Neural cell (in vitro differentiated cells): ENCODE measurements at places on chromosomes 12 and 14. TPM values are rescaled to one million over a fixed set of nuclear protein-coding genes. Genes with fewer than 3 reads are reported as not detected.

The FAM186B gene
- not detected in 2 replicates for polyA plus RNA-seq

The LRRC9 gene
- polyA plus RNA-seq: 0.40 and 1.3 TPM in 2 replicates

The SPX gene
- polyA plus RNA-seq: not detected in 2 replicates

The FBLN5 gene
- 0.78 and 1.5 TPM in 2 replicates for polyA plus RNA-seq

The AGAP2 gene
- 19.3 and 24.9 TPM in 2 replicates for polyA plus RNA-seq

The DIO2 gene
- 1.3 and 2.1 TPM in 2 replicates for polyA plus RNA-seq

The GUCY2C gene
- 0.06 TPM in 1 of 2 replicates, not detected in the other for polyA plus RNA-seq

The DPY19L2 gene
- 37.9 and 39.3 TPM in 2 replicates for polyA plus RNA-seq

The DBX2 gene
- polyA plus RNA-seq: 0.07 and 0.22 TPM in 2 replicates

The CMKLR1 gene
- 0.06 TPM in 1 of 2 replicates, not detected in the other for polyA plus RNA-seq

The RPS6KA5 gene
- 6.3 and 11.1 TPM in 2 replicates for polyA plus RNA-seq

The GPRC5D gene
- not detected in 2 replicates for polyA plus RNA-seq

The NELL2 gene
- polyA plus RNA-seq: 41.8 and 46.8 TPM in 2 replicates

The PPM1H gene
- 3.9 and 7.0 TPM in 2 replicates for polyA plus RNA-seq

The FAM181A gene
- polyA plus RNA-seq: 0.43 TPM in 1 of 2 replicates, not detected in the other

The GLT8D2 gene
- polyA plus RNA-seq: 8.3 and 8.7 TPM in 2 replicates

The POC1B gene
- polyA plus RNA-seq: 10.0 and 11.1 TPM in 2 replicates

The ASPG gene
- 0.16 and 1.4 TPM in 2 replicates for polyA plus RNA-seq

The GALNT4 gene
- polyA plus RNA-seq: 0.78 and 3.0 TPM in 2 replicates

The MTERF2 gene
- polyA plus RNA-seq: 47.8 and 49.0 TPM in 2 replicates

The SLC15A4 gene
- 34.7 and 52.2 TPM in 2 replicates for polyA plus RNA-seq

The PIP4P1 gene
- 77.2 and 85.3 TPM in 2 replicates for polyA plus RNA-seq

The CABP1 gene
- polyA plus RNA-seq: 0.44 and 0.71 TPM in 2 replicates

The MGST1 gene
- polyA plus RNA-seq: 3.7 TPM in 1 of 2 replicates, not detected in the other

The WNT1 gene
- polyA plus RNA-seq: not detected in 2 replicates

The IFNG-AS1 gene
- not detected in 2 replicates for polyA plus RNA-seq

The GARIN6 gene
- polyA plus RNA-seq: not detected in 2 replicates

The NUBPL gene
- polyA plus RNA-seq: 3.1 and 4.1 TPM in 2 replicates

The MIA2 gene
- polyA plus RNA-seq: 12.3 and 17.7 TPM in 2 replicates

The ETV6 gene
- 0.80 and 1.6 TPM in 2 replicates for polyA plus RNA-seq

The SOAT2 gene
- not detected in 2 replicates for polyA plus RNA-seq

The NAV3 gene
- polyA plus RNA-seq: 35.5 and 36.9 TPM in 2 replicates

The EPYC gene
- not detected in 2 replicates for polyA plus RNA-seq

The ESR2 gene
- 0.35 and 1.3 TPM in 2 replicates for polyA plus RNA-seq

The LALBA gene
- not detected in 2 replicates for polyA plus RNA-seq

The CRIP1 gene
- 0.58 and 0.82 TPM in 2 replicates for polyA plus RNA-seq

The PLEKHD1 gene
- polyA plus RNA-seq: 0.52 TPM in 1 of 2 replicates, not detected in the other

The RNASE3 gene
- polyA plus RNA-seq: not detected in 2 replicates

The GDF3 gene
- not detected in 2 replicates for polyA plus RNA-seq

The SLC17A8 gene
- polyA plus RNA-seq: 0.08 and 0.22 TPM in 2 replicates

The TESPA1 gene
- polyA plus RNA-seq: not detected in 2 replicates

The SELPLG gene
- 0.62 TPM in 1 of 2 replicates, not detected in the other for polyA plus RNA-seq
